Stimulated activated CD8-positive, alpha-beta memory T cell treated with anti-CD3 and anti-CD28 coated beads, Interleukin-2, amount 100 ng/mL, for 1 hour (primary cell): ENCODE measurements at places on chromosomes 2 and 18.
A peak's percentile ranks its signal among the peaks of the same experiment; 100 is the strongest.

GRCh38 chr2:184444217-184444616, 154.1 kb upstream of the ZNF804A start:
- no peak for DNase-seq

GRCh38 chr2:3651691-3652648, 6.0 kb upstream of the ALLC start:
- peak; percentile 26 for DNase-seq

DNA sequence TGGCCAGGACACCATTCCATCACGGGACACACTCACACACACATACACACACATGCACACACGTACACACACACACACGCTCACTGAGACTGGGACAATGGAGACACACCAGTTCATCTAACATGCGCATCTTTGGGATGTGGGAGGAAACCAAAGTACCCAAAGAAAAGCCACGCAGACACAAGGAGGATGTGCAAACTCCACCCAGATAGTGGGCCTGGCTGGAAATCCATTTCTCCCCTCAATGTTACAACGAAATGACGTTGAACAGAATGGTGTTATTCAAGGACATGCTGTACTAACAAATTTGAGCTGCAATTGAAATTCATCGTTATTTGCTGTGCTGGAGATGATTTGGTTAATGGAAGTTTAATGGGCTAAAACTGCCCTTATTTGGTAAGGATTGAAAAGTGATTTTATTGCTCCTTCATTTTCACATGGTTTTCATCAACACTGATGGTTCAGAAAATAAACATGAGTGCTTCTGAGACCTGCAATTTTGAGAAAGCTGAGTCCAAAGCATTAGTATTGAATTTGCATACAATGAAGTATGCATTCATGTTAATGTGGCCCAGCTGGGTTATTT, 110.0 kb downstream of the KCNE4 start:
- no peak for DNase-seq

- DNase-seq: no peak
These were observed 44.9 kb downstream of the STK25 start for GRCh38 chr2:241463276-241464135.

DNA sequence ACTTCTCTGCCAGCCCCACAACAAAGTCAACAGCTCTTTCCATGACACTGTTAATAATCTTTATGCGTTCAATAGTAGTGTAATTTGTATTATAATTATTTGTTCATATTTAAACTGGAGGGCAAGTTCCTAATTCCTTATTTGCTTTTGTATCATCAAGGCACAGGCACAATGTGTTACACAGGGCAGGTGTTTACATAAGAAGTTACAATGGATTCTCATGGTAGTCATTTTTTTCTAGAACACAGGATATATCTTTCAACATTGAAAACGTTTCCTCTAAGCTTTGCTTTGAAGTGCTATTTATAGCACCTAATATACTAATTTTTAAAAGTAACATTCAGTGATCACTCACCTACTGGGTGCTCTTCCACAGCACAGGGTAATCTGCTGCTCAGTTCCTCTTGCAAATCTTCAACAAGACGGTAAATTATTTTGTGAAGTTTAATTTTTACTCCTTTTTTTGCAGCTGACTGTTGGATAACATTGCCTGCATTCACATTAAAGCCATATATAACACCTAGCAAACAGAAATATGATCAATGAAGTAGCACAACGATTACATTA, 7.3 kb downstream of the RPS27A start:
- no peak for DNase-seq

DNA sequence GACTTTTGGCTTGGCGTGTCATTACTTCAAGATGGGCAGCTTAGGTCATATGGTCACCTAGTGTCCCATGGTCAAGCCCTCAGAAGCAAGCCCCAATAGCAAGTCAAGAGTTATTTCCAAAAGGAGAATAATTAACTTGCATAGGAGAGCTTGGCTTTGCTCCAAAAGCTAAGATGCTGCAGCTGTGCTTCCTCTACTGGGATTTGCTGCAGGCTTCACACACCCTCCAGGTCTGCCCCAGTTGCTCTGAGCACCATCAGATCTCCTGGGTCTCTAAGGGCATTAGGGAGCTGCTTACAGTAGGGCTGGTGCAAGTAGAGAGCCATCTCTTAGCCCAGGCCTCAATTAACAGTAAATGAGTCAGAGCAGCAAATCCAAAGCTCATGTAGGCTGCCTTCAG, 46.6 kb downstream of the THUMPD2 start:
- no peak for DNase-seq

GRCh38 chr18:39208190-39208589, 1642.6 kb upstream of the CELF4 start:
- DNase-seq: no peak

- no peak for DNase-seq
These were observed 86.8 kb downstream of the FMNL2 start for GRCh38 chr2:152421521-152422370.

GRCh38 chr2:130765464-130765863, 10.1 kb downstream of the AMER3 start:
- DNase-seq: no peak

GRCh38 chr2:238925816-238926521, 78.1 kb downstream of the TWIST2 start:
- no peak for DNase-seq

DNA sequence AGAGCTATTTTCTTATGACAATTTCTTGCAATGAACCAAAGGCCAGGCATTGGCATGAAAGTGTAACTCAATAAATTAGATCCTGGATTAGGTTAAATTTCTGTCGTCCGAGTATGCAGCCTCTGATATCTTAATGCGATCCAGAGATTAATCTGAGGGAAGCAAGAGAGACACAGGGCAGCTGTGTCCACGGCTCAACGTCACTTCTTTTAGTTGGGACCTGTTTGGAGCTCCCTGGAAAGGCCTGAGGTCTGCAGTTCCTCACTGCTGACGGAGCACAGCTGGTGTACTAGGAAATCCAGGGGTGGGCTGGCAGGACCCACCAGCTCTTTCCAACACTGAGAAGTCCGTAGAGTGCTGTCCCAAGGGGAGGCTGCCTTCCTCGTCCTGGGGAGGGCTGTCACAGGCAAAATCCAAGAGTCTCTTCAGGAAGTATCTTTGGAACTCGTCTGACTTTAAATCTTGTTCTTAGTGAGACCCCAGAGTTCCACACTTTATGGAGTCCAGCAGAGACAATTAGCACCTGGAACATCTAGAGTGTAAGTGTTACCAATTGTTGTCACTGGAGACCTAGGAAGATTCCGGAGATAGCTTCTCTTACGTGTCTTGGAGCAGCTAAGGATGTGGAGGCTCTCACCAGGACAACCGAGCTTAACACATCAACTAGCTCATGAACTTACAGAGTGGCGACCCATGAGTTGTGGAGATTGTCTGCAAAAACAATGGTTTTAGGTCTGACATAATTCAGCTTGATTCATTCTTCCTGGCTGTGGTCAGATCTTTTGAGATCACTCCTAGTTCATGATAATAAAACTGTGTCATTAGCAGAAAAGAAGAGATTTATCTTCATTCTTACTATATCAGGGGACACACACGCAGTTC, 173.7 kb downstream of the ACKR3 start:
- DNase-seq: no peak

GRCh38 chr18:55290898-55291297, 297.1 kb downstream of the TCF4 start:
- no peak for DNase-seq

DNA sequence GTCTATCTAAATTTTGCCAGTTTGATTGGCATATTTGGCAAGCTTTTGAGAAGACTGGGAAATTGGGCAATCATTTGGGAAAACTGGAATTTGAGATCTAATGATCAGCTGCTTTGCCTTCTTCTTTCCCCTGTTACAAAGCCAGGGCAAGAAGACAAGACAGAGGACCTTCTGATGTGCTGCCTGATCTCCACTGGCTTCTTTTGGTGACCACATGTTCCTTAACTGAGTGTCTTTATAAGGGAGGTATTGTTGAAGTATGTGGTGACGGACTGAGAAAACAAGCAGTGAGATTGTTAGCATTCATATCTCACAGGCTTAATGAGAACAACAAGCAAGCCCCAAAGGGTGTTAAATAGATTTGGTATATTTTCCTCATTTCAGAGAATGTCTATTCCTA, 175.8 kb downstream of the SLC8A1 start:
- no peak for DNase-seq

DNA sequence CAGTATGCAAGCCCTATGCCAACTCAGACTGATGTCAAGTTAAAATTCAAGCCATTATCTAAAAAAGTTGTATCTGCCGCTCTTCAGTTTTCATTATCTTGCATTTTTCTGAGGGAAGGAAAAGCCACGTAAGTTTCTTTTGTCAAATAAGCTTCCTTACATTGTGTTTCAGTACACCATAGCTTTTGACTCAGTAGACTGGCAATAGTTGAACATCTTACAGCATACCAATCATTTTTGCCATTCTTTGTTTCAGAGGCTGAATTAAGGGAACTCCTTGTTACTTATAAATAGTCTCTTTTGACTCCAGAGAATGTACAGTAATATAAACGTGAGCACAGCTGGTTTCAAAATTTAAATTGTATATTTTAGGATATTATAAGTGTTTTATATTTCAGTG, 120.6 kb downstream of the EHBP1 start:
- no peak for DNase-seq

DNA sequence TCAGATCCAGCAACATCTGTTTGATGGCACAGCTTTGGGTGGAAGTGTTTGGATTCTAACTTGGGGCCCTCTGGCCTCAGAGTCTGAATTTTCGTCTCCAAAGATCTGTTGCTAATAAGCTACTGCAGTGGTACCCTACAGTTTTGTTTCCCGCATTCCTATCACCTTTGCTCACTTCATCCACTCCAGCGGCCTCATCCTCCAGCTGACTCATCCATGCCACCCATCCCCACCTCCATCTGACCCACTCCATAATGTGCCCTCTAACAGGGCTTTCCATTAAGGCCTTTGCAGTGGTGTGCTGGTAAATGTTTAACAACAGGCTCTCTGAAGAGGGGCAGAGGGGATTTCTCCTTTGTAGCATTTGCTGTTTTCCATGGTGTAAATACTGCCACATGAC, 225.5 kb downstream of the TGIF1 start:
- no peak for DNase-seq

- DNase-seq: no peak
These were observed 47.4 kb upstream of the POLE4 start for GRCh38 chr2:74911061-74911460.

GRCh38 chr2:76678383-76679024, 843.7 kb downstream of the LRRTM4 start:
- no peak for DNase-seq

DNA sequence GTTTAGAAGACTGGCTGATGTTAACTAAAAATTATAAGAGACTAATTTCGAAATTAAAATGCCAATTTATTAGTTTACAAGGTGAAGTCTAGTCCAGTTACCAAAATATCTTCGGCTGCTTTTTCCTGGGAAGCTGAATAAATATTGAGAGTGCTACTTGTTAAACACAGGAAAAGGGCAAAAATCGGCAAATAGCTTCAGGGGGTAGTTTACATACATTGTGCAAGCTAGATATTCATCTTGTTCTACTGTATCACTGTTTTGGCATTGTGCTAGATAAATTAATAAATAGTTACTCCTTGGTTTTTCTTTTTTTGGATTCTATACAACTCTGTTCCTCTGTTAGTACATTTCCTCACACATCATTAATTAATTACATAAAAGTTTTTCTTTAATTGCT, 29.3 kb downstream of the NHEJ1 start:
- DNase-seq: no peak

DNA sequence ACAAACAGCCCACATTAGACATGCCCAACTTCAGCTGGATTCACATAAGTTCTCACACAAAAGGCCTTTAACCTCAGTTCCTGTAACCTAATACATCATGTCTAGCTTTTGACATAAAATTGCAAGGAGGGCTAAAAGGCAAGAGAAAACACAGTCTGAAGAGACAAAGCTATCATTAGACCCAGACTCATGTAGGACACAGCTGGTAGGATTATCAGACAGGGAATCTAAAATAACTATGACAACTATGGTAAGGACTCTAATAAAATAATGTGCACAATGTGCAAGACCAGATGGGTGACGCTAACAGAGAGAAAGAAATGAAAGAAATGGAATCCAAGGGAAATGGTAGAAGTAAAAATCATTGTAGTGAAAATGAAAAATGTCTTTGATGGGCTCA, 643.2 kb upstream of the RAB6C start:
- DNase-seq: no peak

DNA sequence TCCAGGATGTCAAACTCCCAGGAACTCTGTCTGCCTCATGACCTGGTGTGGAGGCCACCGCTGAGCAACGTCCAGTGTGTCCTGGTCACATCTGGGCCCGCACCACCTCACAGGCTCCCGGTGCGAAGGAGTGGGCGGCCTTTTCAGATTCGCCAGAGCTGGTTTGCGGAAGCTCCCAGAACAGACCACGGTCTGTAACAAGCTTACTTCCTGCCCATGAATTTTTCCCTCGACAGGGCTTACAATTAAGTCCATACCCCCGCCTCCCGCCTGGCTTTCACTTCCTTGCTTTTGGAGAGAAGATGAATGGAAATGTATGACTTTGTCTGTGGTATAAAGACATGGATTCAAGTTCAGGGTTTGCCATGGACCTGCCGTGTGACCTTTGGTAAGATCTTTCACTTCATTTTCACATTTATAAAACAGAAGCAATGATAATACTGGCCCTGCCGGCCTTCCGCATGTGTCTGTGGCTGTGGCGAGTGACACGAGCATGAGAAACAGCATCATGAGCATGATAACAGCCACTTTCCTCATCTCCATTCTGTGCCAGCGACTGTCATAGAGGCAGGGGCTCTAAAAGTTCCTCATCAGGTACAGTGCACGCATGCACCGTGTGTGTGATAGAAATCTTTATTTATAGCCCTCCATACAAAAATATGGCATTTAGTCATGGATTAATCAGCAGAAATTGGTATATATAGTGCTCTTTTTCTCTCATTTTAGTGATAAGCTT, 31.0 kb upstream of the KCNF1 start:
- no peak for DNase-seq

- no peak for DNase-seq
These were observed 88.1 kb downstream of the MCFD2 start for GRCh38 chr2:46827274-46828134.

DNA sequence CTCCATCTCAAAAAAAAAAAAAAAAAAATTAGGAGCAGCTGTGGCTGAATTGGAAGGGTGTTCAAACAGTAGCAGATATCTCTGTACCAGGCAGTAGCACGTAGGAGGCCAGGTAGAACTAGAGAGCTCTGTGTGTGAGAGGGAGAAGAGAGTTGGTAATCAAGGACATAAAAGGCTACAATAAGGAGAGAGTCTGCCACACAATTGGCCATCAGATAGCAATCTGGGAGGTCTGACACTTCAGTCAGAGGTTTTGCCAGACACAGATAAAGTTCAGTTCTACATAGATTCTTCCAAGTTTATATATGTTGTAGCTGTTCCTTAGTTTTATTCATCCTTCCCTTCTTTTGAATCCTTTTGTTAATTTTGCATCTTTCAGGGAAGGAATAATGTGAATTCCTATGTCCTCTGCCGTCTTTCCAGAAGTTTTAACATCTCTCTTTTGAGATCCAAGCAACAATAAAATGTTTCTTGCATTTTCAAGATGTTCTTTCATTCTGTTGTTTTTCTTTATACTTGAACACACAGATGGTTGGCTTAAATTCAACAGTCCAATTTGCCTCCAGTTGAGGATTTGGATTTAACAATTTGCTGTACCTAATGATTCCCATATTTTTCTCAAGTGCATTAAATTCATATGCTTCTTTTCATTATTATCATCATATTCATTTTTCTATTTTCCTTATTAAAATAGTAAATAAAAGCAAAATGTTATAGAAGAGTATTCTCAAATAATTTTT, 600.3 kb upstream of the GCFC2 start:
- no peak for DNase-seq

GRCh38 chr2:172116107-172116506, 13.4 kb upstream of the DLX2 start:
- DNase-seq: no peak

- no peak for DNase-seq
These were observed 72.6 kb downstream of the ANKRD44 start for GRCh38 chr2:197238043-197238365.

GRCh38 chr2:106830191-106830590, 55.8 kb downstream of the ST6GAL2 start:
- no peak for DNase-seq
